ENCODE measurements at places on chromosomes 7 and 10.

- no peak for DNase-seq
Observed at GRCh38 chr10:1199345-1199673, 143.1 kb downstream of the WDR37 start.

DNA sequence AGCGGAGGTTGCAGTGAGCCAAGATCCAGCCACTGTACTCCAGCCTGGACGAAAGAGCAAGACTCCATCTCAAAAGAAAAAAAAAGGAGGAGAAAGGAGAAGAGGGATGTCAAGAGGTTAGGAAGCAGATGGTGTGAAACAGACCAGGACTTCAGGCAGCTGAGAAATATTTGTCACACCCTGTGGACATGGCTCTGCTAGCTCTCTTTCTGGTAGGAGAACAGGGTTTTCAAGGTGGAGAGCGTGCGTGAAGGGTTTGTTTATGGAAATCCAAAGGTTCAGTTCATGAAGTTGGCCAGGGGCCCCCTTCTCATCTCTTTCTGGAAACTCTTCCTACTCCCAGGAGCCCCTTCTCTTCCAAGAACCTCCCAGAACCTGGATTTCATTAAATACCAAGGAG is 110.8 kb upstream of the GALNT17 start:
- DNase-seq, result no peak

GRCh38 chr10:12757351-12757750 is 244.2 kb downstream of the CCDC3 start:
- no peak for DNase-seq

- DNase-seq, result no peak
Observed at GRCh38 chr7:146090023-146090645, 26.5 kb upstream of the CNTNAP2 start.

- DNase-seq, result no peak
Observed at GRCh38 chr7:711093-711921, 15.2 kb upstream of the DNAAF5 start.

GRCh38 chr7:108348913-108349312 is 107.3 kb downstream of the NRCAM start:
- no peak for DNase-seq

- no peak for DNase-seq
Observed at GRCh38 chr7:78751253-78751652, 702.2 kb downstream of the MAGI2 start.

- no peak for DNase-seq
Observed at GRCh38 chr10:29692121-29692539, 57.4 kb upstream of the SVIL start.

- no peak for DNase-seq
Observed at GRCh38 chr10:103632247-103632642, 138.7 kb downstream of the NEURL1 start.

GRCh38 chr7:70486977-70487376 is 645.0 kb upstream of the GALNT17 start:
- no peak for DNase-seq

DNA sequence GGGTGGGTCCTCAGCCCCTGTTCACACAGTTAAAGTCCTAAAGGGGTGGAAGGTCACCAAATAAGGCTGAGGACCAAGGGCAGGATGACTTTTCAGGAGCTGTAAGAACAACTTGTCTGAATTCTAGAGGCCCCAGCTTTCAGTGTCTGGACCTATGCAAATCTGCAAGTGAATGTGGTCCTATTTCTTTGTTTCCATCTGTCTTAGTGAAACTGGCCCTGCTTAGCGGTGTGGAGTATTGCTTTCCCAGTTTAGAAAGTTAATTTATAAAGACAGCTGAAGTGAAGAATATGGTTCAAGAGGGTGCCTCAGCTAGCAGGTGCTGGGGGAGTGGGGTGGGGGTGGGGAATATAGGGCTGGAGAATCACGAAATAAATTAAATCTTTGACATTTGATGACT is 40.1 kb downstream of the HHEX start:
- DNase-seq, result no peak

DNA sequence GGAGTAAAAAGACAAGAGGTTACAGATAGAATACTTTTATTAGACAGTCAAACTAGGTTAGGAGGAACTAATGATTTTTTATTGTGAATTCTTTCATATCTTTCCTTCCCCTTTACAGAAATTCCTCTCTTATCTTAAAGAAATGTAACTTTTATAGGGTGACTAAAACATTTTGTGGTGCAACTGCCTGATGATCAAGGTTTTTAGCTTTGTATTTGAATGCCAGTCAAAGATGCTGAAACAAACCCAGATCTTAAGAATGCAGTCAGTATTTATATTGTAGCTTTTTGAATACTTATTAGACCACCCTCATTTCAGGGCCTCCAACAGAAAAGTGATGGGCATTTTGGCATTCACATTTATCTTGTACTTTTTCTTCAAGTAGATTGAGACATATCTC is 27.4 kb downstream of the TAX1BP1 start:
- no peak for DNase-seq

DNA sequence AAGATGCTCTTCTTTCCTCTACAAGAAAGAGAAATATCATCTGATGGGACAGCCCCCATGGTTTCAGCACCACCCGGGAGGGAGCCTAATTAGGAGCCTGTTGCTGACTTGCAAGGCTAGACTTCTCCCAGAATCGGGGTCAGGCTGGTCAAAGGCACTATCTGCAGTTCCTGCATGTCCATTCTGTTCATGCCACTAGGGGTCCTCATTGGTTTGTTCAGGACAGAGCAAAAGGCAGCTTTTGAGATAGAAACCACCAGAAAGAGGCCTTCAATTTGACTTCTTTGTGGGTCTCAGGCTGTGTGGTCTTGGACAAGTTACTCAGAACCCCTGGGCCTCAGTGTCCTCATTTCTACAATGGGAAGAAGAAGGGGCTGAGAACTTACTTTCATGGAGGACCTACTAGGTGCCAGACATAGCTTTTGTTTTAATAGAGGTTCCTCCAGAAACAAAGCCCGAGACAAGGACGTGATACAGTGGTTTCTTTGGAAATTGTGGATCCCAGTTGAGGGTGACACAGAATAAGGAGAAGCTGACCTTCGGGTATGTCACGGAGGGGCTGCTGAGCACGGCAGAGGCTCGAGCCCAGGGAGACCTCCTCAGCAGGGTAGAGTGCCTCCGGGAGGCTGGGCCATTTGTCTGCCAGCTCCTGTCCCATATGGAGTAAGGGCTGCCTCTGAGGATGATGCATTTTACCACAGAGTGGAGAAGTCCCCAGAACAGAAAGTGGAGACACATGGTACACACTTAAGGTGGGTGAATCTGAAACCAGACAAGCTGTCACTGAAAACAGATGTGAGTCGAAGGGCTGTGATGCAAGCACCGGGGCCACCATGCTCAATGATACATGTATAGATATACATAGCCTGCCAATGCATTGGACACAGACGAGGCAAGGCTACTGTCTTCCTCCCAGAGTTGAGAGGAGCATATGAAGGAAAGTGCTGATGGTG is 33.1 kb upstream of the NEUROD6 start:
- no peak for DNase-seq

DNA sequence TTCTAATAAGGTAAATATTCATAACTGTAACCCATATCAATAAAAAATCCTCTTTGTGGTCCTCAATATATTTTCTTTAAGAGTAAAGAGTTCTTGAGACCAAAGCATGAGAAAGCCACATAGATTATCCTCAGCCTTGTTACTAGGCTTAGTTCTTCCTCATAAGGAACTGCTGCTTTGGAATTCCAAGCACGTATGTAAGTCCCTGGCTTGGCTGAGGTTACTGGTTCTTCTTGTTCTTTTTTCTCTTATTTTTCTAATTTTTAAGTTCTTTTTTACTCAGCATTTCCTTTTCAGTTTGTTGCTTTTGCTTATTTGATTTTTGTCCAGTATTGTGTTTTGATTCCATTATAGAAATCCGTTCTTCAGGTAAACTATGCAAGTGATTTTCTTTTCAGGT is 127.3 kb downstream of the MARCHF5 start:
- DNase-seq, result no peak

DNA sequence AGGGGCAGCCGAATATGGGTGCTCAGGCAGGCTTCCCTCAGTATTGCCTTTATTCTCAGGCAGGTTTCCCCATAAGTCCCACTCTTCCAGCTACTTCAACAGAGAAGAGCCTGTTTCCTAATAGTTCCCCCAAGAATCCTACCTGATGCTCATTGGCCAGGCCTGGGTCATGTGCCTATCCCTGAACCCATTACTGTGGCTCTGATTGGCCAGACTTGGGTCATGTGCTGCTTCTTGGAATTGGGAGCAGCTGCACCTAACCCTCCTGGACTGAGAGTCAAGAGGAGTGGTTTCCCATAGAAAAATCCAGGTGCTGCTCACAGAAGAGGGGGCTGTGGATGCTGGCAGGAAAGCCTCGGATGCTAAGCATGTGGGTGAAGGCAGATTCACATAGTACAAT is 21.7 kb downstream of the OPALIN start:
- DNase-seq, result no peak

- DNase-seq, result no peak
Observed at GRCh38 chr10:71797533-71798307, 24.4 kb upstream of the VSIR start.

- DNase-seq, result no peak
Observed at GRCh38 chr7:21616796-21617436, 74.1 kb downstream of the DNAH11 start.

- no peak for DNase-seq
Observed at GRCh38 chr10:105192861-105193260, 551.8 kb downstream of the SORCS3 start.

DNA sequence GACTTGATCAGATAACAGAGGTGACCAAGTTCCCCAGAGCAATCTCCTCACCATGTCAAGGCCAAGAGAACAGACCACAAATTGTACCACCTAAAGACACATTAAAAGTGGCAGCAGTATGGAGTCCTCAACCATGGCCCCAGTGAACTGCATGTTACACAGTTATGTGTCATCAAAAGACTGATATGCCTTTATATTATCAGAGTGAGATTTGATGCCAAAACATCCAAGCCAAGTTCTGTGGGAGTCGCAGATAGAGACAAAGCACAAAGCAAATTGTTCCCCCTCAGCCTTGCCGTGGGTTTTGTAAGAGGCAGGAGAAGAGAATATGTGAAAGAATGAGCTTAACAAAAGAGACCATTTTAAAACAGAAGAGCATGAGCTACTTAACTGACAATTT is 39.2 kb upstream of the TES start:
- DNase-seq, result no peak

- no peak for DNase-seq
Observed at GRCh38 chr7:74684473-74684872, 27.0 kb downstream of the GTF2I start.

DNA sequence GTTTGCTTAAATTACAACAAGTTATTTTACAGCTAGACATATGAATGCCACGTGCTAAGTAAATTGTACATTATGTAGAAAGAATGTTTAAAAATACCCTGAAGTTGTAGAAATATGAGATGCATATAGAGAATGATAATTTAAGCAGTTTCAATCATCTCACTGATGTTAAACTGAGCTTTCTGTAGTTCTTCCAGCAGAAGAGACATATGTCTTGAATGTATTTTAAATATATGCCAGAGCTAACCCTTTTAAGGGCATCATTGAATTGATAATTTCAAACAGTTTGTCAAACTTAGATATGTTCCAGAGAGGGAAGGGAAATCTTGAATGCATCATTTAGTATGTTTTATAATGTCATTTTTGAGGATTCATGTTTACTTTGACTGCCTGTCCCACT is 255.2 kb downstream of the MDFIC start:
- DNase-seq, result no peak

GRCh38 chr10:100876585-100877460 is 35.9 kb upstream of the SLF2 start:
- DNase-seq, result no peak

GRCh38 chr10:52488606-52489485 is 174.8 kb downstream of the DKK1 start:
- DNase-seq, result no peak

- no peak for DNase-seq
Observed at GRCh38 chr7:157688533-157689268, 351.9 kb downstream of the DNAJB6 start.

DNA sequence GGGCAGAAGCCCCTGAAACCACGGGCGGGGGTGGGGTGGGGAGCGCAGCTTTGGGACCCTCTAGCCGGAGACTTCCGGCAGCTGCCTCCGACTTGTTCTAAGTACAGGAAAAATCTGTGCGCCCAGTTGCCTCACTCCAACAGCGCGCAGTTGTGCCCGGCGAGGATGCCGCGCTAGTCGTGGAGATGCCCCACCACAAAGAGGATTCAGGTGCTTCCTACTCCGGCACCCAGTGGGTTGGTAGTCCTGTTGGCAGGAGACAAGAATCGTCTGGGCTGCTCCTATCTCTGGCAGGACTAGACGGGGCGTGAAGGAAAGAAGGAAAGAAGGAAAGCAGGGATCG is 465 bp upstream of the NPY start:
- DNase-seq, result no peak

- no peak for DNase-seq
Observed at GRCh38 chr7:69526570-69526969, 71.7 kb upstream of the AUTS2 start.

DNA sequence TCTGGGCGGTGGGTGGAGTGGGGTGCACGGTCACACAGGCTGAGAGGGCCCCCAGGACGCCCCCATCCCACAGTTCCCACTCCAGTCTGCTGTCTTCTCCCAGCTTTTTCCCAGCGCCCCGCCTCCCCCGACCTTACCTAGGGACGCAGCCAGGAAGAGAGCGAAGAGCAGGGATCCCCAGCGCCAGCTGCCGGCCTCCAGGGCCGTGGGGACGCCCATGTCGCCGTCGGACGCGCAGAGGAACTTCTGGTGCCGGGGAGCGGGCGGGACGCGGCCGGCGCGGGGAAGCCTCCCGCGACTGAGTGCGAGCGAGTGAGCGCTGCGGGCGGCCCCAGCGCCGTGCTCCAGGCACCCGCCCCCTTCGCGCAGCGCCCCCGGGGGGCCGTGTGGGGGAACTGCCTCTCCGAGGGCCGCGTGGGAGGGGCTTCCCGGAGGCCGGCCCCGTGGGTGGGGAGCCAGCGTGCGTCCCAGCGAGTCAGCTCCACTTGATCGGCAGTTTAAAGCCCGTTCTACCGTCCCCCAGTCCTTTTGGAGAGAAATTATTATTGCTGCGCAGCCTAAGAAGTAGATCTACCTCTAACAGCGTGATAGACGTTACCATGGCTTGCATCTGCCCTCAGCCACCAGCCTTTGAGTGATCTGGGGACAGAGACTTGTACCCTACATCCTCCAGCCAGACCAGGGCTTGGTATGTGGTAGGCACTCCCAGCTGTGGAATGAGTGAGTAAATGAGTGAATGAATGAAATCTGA is at the start of gene VSIR:
TSS of gene VSIR (minus strand) at position 300 of the 751 bp plus-strand sequence. CDS start at position 219, 81 bp downstream.
- peak; percentile 64 for DNase-seq

- DNase-seq, result no peak
Observed at GRCh38 chr10:49253340-49253906, 45.5 kb upstream of the C10orf71 start.

GRCh38 chr7:24978843-24979469 is 1.0 kb downstream of the OSBPL3 start:
- no peak for DNase-seq

GRCh38 chr7:101673315-101673714 is 44.2 kb upstream of the MYL10 start:
- DNase-seq, result no peak

GRCh38 chr7:46215987-46216567 is 295.0 kb upstream of the IGFBP3 start:
- no peak for DNase-seq

- no peak for DNase-seq
Observed at GRCh38 chr7:38281266-38281665, 7.8 kb upstream of the TARP start.

GRCh38 chr7:140375892-140376730 is 22.2 kb downstream of the SLC37A3 start:
- no peak for DNase-seq

GRCh38 chr10:124993345-124993708 is 51.4 kb downstream of the ZRANB1 start:
- DNase-seq, result no peak

Measured in nucleus accumbens (tissue), 56 donors.